ENCODE measurements at places on chromosomes 3 and 15.

GRCh38 chr15:25418202-25418601 is 20.6 kb downstream of the UBE3A start:
- no peak for DNase-seq

DNA sequence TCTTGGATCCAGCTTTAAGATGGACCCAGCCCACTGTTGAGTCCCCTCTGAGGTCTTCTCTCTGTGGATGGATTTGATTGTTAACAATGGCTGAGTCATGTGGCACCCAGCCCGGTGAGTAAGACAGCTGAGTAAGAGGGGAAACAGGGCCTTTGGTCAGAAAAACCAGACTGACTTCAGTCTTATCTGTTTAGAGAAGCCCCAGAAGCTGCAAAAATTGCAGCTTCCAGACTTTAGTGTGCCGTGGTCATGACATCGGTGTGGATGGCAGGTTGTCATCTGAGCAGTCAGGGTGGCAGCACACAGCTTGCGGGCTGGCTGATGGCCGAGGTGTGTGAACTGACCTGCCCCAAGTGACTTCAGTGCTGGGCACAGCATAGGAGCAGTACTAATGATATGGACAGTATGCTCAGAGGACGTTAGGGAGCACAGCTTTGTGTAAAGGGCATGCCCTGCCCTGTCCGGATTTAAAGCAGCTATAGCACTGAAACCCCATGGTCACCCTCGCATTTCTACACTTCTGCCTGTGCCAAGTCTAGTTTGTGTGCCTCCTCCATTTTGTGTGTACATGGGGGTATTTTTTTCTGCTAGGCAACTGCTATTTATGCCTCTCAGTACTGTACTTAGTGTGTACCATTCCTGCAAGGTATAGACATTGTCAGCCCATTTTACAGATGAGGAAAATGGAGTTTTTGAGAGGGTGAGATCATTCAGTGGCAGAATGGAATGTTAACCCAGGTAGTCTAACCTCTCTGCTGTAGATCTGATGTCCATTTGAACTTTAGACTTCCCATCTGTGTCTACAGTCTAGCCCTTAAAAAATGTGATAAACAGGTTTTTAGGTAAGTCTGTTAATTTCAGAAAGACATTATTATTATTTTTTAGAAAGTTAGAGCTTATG is 44.4 kb downstream of the FLNB start:
- peak; percentile 83 for DNase-seq

DNA sequence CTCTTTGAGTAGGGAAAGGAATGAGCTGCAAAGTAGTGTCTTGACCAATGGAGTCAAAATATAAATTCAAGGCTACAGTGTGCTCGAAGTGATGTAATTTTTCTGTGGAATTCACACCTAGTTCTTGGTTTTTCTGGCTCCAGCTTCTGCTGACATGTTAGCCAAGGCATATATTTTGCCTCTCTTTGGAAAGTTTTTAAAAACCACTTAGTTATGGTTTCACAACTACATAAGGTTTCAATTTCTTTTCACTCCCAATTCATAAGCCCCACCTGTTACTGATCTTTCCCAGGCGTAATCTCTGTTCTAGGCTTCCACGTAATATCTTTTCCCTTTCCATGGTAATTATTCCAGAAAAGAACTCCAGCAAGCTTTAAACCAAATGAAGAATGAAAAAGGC is 46.9 kb downstream of the GADL1 start:
- DNase-seq: no peak

GRCh38 chr3:148992027-148992634 is 791 bp downstream of the GYG1 start:
- peak; percentile 8 for DNase-seq

DNA sequence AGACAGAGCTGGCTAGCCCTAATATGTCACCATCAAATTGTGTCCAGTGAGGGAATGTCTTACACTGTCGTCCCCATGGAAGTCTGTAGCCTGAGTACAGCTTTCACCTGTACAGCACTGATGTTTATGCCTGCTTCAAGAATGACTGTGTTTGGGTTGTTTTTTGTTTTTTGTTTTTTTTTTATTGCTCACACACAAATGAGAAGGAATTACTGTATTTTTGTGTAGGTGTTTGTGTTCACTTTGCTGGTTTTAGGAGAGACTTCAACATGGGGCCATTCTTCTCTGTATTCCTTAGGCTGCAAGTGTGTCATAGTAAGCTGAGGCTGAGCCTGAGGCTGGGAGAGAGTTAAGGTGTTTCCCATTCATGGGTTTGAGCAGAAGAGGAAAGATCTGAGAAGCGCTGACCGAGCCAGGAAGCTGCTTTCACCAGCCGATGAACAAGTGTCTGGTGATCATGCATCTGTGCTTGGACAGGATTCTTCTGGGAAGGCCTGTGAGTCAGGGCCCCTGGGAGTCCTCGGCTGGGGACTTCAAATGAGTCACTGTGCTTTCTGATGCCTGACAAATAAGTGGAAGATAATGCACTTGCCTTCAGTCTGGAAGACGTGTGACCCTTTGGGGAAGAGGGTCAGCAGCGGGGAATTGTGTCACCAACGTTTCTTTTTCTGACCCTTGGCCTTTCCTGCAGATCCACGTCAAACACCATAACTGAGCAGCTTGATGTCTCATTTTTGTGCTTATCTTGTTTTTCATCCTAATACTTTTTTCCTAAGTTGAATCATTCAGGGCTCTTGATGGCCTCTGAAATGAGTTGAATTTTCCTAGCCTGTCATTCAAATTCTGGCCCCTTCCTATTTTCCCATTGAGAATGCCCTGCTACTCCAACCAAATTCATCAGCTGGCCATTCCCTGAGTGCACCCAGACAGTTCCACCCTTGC is 36.7 kb upstream of the ZBTB38 start:
- DNase-seq: peak; percentile 53

DNA sequence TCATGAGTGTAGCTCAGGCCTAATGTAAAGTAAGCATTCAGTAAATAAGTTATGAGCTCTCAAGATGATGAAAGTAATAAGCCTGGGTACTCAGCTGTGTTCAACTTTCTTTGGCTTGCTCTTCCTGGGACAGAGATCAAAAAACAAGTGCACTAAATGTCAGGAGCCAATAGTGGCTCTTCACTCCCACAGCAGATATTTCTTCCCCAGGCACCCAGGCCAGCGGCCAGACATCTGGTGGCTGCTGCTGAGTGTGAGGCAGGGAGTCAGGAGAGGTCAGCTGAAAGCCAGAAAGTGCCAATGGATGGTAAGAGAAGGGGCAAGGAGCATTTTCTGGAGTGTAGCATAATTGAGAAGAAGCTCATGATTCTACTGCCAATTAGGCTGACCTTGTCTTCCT is 18.2 kb upstream of the ITGA11 start:
- DNase-seq: no peak

DNA sequence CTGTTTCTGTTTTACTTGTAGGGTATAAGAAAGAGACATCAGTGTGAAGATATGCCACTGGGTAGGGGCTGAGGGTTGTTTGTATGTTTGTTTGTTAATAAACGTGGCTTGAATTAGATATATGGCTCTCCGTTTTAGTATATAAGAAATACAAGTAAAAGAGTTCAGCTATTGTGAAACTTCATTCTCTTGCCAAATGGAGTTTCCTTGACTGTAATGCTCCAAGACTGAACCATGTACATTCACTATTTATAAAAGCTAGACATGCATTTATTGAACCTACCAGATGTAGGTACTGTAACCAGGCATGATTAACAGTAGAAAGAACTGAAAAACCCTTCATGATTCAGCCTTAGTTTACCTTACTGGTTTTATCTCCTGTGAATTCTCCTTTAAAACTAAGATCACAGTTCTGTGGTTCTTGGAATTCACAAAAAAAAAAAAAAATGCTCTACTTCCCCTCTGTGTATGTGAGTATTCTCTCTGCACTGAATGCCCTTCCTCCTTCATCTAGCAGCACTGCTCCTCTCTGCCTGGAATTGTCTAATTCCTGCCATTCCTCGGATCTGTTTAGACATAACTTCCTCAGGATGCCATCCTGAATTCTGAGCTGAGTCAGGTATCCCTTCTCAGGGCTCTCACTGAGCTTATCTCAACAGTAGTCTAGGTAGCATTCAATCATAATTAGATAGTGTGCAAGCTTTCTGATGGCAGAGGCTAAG is 504.4 kb downstream of the FHIT start:
- no peak for DNase-seq

- DNase-seq: no peak
Observed at GRCh38 chr3:69384326-69384725, 1.6 kb downstream of the FRMD4B start.

DNA sequence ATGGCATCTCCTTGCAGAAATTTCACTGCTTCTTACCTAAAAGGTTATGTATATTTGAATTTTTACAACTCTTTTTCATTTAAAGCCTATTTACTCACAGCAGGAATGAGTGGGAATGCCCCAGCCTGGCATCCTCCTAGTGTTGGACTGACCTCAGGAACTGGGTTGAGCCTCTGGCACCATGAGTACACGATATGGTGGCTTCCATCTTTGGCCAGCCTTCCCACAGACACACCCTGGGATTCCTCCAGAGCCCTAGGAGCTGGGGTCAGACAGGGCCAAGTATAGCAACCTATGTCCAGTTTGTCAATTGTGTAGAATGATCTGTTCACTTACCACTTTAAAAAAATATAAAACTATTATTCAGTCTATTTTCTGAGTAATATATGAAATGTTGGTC is 57.2 kb upstream of the HEG1 start:
- DNase-seq: no peak

DNA sequence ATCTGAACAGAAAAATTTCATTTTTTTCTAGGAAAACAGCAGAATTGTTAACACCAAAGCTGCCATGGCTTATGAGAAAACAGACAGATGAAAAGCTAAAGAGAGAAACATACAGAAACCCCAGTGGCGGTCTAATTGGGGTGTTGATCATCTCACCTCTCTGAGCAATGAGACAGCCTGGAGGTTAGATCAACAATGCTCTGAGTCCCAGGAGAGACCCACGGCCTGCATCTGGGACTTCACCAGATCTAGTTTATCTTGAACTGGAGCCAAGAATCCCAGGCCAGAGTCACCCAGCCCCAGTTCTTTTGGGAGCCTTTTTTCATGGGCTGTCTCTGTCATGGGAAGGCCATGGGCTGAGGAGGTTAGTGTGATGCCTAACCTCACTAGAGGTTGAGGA is 3.5 kb upstream of the GALNT15 start:
- DNase-seq: no peak

- DNase-seq: no peak
Observed at GRCh38 chr3:45779746-45780735, 16.3 kb downstream of the SLC6A20 start.

DNA sequence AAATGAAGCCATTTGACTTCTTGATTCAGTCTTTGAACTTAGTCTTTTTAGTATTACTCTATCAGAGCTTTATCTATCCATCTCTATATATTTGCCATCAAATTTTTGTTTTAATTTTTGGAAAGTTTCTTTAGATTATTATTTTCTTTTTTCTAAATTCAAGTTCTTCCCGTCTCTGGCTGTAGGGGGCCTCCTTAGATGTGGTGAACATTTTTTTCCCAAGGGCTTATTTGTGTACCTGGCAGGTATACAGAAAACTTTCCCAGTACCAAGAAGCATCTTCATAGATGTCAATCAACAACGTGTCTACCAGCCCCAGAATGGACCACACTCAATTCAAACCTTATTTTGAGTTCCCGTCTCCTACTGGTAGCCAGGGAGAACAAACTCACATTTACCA is 486.8 kb upstream of the CNTN4 start:
- no peak for DNase-seq

GRCh38 chr15:92968926-92969651 is 69.0 kb downstream of the CHD2 start:
- no peak for DNase-seq

DNA sequence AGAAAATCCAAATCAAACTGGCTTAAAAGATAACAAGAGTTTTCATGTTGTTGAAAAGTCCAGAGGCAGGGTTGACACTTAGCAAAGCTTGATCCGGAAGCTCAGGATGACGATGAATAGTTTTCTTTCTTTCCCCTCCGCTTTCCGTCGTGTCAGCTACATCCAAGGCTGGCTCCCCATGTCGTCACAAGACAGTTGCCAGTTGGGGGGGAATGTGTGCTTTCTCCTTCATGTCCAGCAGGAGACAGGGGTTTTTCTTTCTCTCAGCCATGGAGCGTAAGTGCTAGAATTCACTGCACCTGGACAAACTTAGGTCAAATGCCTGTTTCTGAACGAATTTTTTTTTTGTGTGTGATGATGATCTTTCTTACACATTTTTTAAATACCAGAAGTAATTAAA is 273.8 kb upstream of the RGMA start:
- no peak for DNase-seq

GRCh38 chr15:101551696-101552591 is 62.4 kb upstream of the PCSK6 start:
- DNase-seq: no peak

GRCh38 chr15:42826251-42826890 is 89.4 kb upstream of the CDAN1 start:
- no peak for DNase-seq

GRCh38 chr15:51299187-51300015 is 39.0 kb downstream of the CYP19A1 start:
- peak; percentile 87 for DNase-seq

- no peak for DNase-seq
Observed at GRCh38 chr15:82043796-82044372, 1.9 kb downstream of the MEX3B start.

GRCh38 chr3:187403768-187404288 is 35.6 kb downstream of the RTP4 start:
- peak; percentile 9 for DNase-seq

DNA sequence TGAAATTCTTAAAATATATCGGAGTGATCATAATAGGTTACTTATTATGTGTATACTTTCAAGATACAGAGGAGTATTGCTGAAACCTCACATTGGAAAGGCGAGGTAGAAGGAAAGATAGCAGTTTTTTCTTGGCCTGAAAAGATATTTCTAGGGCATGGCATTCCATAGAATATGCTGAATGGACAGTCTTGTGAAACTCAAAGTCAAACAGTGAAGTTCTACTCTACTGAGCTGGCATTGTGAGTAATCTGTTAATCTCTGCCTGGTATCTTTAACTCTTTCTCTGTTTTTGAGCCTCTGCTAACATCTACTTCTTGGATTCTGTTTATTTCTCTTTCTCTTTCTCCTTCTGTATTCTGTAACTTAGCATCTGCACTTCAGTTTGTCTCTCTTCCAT is 176.3 kb upstream of the ZBTB20 start:
- no peak for DNase-seq

- no peak for DNase-seq
Observed at GRCh38 chr3:42489937-42490227, 12.6 kb upstream of the VIPR1 start.

GRCh38 chr15:38247336-38247735 is 5.3 kb upstream of the SPRED1 start:
- no peak for DNase-seq

- no peak for DNase-seq
Observed at GRCh38 chr3:359672-360071, 163.1 kb downstream of the CHL1 start.

DNA sequence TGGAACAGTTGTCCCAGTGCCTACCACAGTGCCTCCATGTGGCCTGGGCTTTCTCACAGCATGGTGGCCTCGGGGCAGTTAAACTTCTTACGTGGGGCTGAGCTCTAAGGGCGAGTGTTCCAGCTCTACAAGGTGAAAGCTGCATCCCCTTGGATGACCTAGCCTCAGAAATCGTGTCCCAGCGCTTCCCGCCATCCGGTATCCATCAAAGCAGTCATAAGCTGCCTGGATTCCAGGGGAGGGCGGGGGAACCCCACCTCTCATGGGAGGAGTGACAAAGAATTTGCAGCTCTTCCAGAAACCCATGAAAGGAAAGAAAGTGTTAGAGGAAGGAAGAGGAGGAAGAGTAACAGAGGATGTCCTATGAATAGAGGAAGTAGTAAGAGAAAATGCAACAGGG is 45.8 kb upstream of the CCDC174 start:
- no peak for DNase-seq

All from HepG2 (cell line).